ENCODE measurements at places on chromosomes 2 and 18.

DNA sequence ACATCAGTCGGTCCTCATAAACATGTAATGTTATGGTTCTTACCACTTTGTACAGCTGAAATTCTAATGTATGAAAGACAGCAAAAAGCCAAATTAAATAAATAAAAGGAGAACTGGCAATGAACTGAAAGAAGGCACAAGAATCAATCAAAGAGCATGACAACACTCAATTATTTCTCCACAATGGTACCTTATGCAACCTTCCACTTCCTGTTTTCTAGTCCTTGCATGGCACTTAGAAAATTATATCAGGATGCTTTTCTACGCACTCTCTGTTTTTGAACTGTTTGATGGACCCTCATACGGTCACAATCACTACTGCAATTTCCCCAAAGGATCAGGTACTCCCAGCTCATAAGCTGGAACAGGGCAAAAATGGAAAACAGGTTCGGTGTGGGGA is 81.6 kb downstream of the EPB41L3 start:
- DNase-seq, result peak; percentile 17

GRCh38 chr2:160347269-160347863 is 146.2 kb downstream of the RBMS1 start:
- no peak for DNase-seq

GRCh38 chr2:167490455-167490854 is 602.2 kb downstream of the XIRP2 start:
- DNase-seq, result no peak

DNA sequence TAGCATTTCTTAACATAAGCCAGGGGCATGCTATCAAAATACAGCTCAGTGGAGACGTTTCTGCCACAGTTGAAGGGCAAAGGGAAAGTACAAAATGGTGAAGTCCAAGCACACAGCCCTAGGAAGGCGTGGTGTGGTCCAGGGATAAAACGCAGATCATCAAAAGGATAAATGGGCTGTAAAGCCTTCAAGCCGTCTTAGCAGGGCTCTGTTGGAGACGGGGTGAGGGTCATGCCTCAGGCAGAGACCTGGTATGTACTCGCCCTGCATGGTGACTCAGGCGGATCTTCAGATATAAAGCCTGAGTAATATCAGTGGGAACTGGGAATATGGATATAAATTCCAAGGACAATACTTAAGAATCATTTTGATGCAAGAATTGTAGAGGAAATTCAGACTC is 61.2 kb downstream of the NGEF start:
- DNase-seq, result no peak

- no peak for DNase-seq
Observed at GRCh38 chr2:233011702-233012131, 1.3 kb downstream of the NGEF start.

Measured in NCI-H1436 treated with DMSO at 0.1 percent for 48 hours (cell line).